Fibroblast of skin of right biceps (primary cell): ENCODE measurements at places on chromosomes 7 and 10.
A peak's percentile ranks its signal among the peaks of the same experiment; 100 is the strongest.

DNA sequence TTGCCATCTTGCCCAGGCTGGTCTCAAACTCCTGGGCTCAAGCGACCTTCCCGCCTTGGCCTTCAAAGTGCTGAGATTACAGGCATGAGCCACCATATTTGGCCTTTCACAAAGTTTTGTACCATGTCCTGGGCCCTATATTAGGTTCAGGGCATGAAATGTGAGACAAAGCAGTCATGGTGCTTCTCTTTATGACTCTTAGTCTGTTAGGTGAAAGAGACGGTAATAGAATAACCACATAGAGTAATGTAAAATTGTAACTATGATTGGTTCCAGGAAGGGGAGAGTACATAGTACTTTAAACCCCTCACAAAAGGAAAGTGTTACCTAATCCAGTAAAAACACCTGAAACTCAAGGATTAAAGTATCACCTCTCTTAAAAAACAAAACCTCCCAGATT lies 144.7 kb downstream of the SPAG6 start:
- DNase-seq, result no peak

- peak; percentile 68 for DNase-seq
Measured at GRCh38 chr10:77313066-77313750, 324.4 kb downstream of the KCNMA1 start.

DNA sequence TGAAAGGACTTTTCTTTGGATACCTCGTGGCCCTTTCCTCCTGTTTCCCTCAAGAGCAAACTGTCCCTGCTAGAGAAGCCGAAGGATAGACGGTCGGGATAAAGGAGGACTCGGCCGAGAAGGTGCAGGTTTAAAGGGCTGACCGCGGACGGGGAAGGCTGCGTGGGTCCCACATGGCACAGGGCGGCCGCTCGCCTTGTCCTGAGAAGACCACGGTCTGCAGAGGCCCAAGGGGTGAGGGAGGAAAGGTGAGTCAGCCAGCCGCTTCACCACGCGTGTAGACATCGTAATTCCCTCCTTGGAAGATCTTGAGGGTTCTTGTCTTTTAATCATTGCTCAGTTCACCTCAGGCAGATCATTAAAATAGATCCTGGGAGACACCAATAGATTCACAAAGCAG lies 253.8 kb downstream of the DPP6 start:
- DNase-seq, result no peak

DNA sequence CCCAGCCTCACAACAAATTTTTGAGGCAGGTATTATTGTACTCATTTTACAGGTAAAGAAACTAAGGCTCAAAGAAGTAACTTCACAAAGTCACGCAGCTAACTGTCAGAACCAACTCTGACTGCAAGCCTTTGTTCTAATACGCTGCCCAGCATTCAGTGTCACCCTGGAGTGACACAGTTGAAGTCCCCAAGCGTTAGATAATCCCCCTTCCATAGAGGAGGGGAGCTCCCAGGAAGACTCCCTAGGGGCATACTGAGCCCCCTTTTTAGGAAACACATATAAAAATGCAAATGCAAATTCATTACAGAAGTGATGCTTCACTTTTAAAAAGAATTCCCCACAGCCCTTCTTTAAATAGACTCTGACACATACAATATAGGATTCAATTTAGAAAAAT lies 101.0 kb upstream of the MACROH2A2 start:
- no peak for DNase-seq

GRCh38 chr10:79247373-79248137 lies 99.7 kb upstream of the PPIF start:
- DNase-seq, result no peak

DNA sequence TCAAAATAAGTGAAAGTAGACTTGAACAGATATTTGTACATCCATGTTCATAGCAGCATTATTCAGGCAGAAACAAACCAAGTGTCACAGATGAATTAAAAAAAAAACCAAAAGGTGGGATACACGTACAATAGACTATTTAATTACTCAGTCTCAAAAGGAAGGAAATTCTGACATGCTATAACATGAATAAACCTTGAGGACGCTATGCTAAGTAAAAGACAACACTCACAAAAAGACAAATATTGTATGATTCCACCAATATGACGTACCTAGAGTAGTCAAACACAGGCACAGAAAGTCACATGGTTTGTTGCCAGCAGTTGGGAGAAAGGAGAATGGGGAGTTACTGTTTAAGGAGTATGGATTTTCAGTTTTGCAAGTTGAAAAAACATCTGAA lies 18.0 kb upstream of the CFAP70 start:
- DNase-seq, result no peak

- DNase-seq, result peak; percentile 52
Measured at GRCh38 chr7:66741710-66742049, 1.1 kb downstream of the RABGEF1 start.
